Activated naive CD8-positive, alpha-beta T cell treated with anti-CD3 and anti-CD28 coated beads for 36 hours (primary cell): ENCODE measurements at places on chromosomes 7 and 10.

DNA sequence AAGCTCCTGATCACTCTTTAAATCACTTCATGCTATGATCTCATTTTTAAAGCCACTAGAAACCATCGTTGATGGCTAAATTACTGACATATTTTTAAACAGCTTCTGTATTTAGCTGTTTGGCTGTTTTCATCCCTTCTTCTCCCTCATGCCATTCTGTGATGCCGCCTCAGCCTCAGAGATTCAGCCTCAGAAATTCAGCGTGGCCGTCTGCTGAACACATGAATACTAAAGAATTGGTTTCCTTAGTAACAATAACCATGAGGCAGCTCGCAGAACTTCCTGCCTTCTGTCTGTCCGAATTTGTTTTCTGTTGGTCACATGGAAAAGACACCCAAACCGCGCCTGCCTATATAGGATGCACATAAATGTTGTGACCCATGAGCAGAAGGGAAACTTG is 31.0 kb upstream of the FZD1 start:
- no peak for DNase-seq
- H3K27me3 ChIP-seq, result peaks cover 7% of the 10 kb centered on the region
- H3K4me1 ChIP-seq, result no peaks in the 10 kb centered on the region
- no peak overlapping the region for H3K27ac ChIP-seq
- H3K4me3 ChIP-seq, result no peak overlapping the region
- H3K36me3 ChIP-seq, result no peaks in the 10 kb centered on the region

- H3K4me3 ChIP-seq, result no peak overlapping the region
- H3K27me3 ChIP-seq, result no peaks in the 10 kb centered on the region
- no peak overlapping the region for H3K27ac ChIP-seq
- DNase-seq, result no peak
- no peaks in the 10 kb centered on the region for H3K36me3 ChIP-seq
These were observed 29.2 kb downstream of the SORBS1 start for GRCh38 chr10:95531994-95532399.

- H3K4me1 ChIP-seq, result peaks cover 17% of the 10 kb centered on the region
- H3K4me3 ChIP-seq, result no peak overlapping the region
- H3K27me3 ChIP-seq, result no peaks in the 10 kb centered on the region
- no peak overlapping the region for H3K27ac ChIP-seq
These were observed 185.0 kb downstream of the ELFN1 start for GRCh38 chr7:1854866-1855724.

DNA sequence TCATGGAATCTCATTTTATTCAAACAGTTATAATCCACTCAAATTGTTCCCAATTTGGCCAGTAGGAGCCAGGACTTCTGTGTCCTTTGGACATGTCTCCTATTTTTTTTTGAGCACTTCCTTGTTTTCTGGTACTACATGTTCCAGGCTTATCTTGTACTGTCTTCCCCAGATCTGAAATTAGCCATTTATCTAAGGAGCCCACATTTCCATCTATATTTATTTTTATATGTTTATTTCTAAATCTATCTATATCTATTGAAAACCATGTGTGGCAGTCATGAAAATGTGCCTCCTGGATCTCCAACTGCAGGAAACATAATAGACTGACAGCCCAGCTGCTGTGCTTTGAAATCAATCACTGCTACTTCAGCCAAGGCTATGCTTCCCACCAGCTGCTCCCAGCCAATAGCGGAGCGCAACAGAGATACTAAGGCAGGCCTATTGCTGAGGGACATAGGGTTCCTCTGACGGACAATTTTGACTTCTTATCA is 147.1 kb downstream of the LRRC4 start:
- no peak overlapping the region for H3K27ac ChIP-seq
- H3K4me3 ChIP-seq, result no peak overlapping the region
- DNase-seq, result no peak
- peaks cover 27% of the 10 kb centered on the region for H3K36me3 ChIP-seq

DNA sequence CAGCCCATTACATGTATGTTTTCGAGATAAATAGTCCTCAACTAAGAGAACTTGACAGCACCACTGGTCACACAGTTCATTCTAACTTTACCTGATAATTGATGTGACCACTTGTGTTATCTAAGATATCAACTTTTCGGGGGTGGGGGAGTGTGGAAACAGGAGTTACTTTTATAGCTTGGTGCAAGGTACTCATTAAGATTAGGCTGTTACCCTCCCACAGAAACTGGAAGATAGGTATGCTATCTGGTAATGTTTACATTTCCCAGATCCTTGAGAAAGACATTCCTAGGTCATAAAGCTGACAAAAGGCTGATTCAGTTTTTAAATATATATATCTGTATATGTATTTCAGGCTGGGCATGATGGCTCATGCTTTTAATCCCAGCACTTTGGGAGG is 11.1 kb downstream of the ERVW-1 start:
- H3K36me3 ChIP-seq, result peaks cover 9% of the 10 kb centered on the region
- H3K27me3 ChIP-seq, result no peaks in the 10 kb centered on the region
- no peak overlapping the region for H3K27ac ChIP-seq
- H3K4me3 ChIP-seq, result no peak overlapping the region
- no peak for DNase-seq

DNA sequence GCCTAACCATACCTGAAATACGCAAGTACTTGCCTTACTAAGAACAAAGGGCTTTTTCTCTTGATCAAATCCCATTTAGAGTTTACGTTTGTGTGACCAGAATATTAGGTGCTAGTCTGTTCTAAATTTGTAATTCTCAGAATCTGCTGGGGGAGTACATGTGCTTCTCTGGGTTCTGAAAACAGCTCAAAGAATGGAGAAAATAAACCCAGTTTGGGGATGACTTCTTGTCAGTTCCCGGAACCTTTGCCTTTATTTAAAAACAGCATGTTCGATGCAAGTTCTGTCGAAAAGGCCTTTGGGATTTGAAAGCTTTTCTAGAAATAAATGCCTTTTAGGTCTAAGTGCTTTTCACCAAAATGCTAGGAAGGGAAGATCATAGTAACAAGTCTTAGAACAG is 147.0 kb downstream of the ARID5B start:
- H3K4me3 ChIP-seq, result peak overlapping the region; percentile 59
- H3K36me3 ChIP-seq, result peaks cover 71% of the 10 kb centered on the region
- DNase-seq, result no peak
- H3K27ac ChIP-seq, result peak overlapping the region; percentile 98

GRCh38 chr7:21305455-21306235 is 122.2 kb upstream of the SP4 start:
- peaks cover 23% of the 10 kb centered on the region for H3K4me1 ChIP-seq
- DNase-seq, result no peak
- H3K27ac ChIP-seq, result no peak overlapping the region

GRCh38 chr10:124470544-124471434 is 9.2 kb downstream of the LHPP start:
- no peaks in the 10 kb centered on the region for H3K27me3 ChIP-seq
- no peaks in the 10 kb centered on the region for H3K36me3 ChIP-seq
- H3K27ac ChIP-seq, result no peak overlapping the region
- no peak overlapping the region for H3K4me3 ChIP-seq
- no peak for DNase-seq

GRCh38 chr7:101172005-101172853 is 6.9 kb upstream of the VGF start:
- DNase-seq, result no peak
- peaks cover 95% of the 10 kb centered on the region for H3K27me3 ChIP-seq
- no peaks in the 10 kb centered on the region for H3K36me3 ChIP-seq

DNA sequence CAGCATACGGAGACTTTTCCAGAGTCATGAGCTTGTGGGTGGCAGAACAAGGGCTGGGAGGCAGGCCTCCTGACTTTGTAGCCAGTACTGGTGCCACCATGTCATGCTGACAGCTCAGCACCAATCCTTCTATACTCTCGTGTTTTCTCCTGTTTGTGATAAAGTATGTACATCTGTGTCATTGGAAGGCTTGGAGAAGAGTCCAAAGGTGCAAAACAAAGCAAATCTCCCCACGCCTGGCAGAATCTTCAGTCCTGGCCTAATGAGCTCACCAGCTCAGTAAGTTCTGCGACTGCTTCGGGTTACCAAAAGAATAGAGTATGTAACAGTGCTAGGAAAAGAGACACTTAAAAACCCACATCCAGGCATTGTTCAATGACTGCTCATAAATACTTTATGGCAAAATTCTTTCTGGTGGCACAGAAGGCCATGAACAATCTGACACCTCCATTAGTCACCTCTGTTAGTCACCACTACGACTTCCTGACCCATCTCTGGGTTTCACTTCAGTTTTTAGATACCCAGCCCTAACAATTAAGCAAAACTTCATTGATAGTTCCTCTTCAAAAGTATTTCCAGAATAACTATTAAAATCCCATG is 24.5 kb downstream of the STEAP1 start:
- peak overlapping the region; percentile 8 for H3K4me3 ChIP-seq
- H3K27me3 ChIP-seq, result peaks cover 16% of the 10 kb centered on the region
- peak; percentile 12 for DNase-seq
- H3K27ac ChIP-seq, result peak overlapping the region; percentile 89
- H3K4me1 ChIP-seq, result peaks cover 28% of the 10 kb centered on the region
- H3K36me3 ChIP-seq, result peaks cover 2% of the 10 kb centered on the region

DNA sequence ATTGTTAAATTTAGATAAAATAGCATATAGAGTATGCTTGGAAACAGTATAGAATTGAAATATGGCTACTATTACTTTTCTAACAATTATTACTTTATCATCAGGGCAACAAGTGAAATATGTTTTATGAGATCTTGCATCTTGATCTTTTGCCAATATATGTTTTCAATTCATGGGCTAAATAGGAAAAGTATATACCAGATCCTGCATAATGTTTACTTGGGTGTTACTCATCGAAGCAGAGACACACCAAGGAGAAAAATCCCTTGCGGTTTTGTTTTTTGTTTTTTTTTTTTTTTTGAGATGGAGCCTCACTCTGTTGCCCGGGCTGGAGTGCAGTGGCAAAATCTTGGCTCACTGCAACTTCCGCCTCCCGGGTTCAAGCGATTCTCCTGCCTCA is 541.4 kb downstream of the SUGCT start:
- no peak for DNase-seq
- peaks cover under 1% of the 10 kb centered on the region for H3K27me3 ChIP-seq
- peaks cover 2% of the 10 kb centered on the region for H3K36me3 ChIP-seq
- H3K4me1 ChIP-seq, result peaks cover 20% of the 10 kb centered on the region
- H3K27ac ChIP-seq, result no peak overlapping the region

GRCh38 chr10:113232928-113233511 is 283.0 kb downstream of the TCF7L2 start:
- no peak overlapping the region for H3K4me3 ChIP-seq
- peaks cover 15% of the 10 kb centered on the region for H3K27me3 ChIP-seq
- DNase-seq, result no peak
- H3K36me3 ChIP-seq, result no peaks in the 10 kb centered on the region

DNA sequence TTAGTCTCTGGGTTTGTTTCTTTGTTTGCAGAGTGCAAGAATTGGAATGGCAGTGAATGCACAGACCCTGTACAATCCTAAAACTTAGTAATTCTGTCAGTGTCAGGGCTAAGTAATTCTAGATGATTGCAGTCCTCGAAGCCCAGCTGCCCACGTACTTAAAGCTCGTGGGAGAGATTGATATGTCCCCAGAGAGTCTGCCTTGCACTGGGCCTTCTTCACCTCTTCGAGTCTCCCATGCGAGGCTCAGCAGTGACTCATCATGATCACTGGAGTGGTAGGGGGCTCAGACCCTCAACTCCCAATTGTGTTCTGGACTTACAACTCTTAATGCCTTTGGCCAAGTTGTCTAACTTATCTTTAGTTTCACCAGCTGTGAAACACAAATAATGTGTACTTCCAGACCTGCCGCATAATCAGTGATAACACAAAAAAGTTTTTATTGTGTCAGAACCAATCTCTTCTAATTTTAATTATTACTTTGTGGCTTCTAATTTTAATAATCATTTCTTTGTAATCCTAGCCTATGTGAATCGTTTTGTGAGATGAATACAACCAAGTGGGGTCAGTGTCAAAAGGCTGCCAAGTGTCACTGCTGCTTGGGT is 345.6 kb upstream of the LRGUK start:
- no peak overlapping the region for H3K27ac ChIP-seq
- no peaks in the 10 kb centered on the region for H3K4me1 ChIP-seq
- H3K27me3 ChIP-seq, result no peaks in the 10 kb centered on the region
- peaks cover 19% of the 10 kb centered on the region for H3K36me3 ChIP-seq
- DNase-seq, result no peak

DNA sequence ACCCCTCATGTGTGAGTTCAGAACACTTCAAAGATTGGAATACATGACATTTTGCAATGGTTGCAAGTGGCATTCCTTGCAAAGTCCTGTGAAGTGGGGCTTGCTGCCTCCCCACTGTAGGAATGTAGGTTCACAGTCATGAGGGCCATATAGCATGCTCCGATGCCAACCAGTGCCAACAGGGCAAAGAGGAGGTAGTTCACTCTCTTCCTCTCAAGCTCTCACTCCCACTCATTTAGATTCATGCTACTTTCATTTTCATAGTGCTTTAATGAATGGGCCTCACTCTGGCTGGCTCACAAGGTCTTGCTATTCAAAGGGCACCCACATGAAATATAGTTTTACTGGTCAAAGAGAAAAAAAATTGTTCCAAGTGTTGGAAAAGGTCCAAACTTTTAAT is 169.9 kb upstream of the AOAH start:
- peaks cover 16% of the 10 kb centered on the region for H3K4me1 ChIP-seq
- peak overlapping the region; percentile 44 for H3K27ac ChIP-seq
- peak; percentile 2 for DNase-seq
- no peaks in the 10 kb centered on the region for H3K27me3 ChIP-seq
- no peak overlapping the region for H3K4me3 ChIP-seq
- H3K36me3 ChIP-seq, result peaks cover 50% of the 10 kb centered on the region

- H3K27me3 ChIP-seq, result no peaks in the 10 kb centered on the region
- H3K36me3 ChIP-seq, result peaks cover 9% of the 10 kb centered on the region
- DNase-seq, result no peak
- no peak overlapping the region for H3K27ac ChIP-seq
- no peaks in the 10 kb centered on the region for H3K4me1 ChIP-seq
These were observed 87.9 kb downstream of the SLC37A3 start for GRCh38 chr7:140310337-140311002.

- no peak overlapping the region for H3K4me3 ChIP-seq
- no peaks in the 10 kb centered on the region for H3K4me1 ChIP-seq
- H3K36me3 ChIP-seq, result no peaks in the 10 kb centered on the region
- no peak for DNase-seq
- H3K27me3 ChIP-seq, result peaks cover 35% of the 10 kb centered on the region
- H3K27ac ChIP-seq, result no peak overlapping the region
These were observed 11.3 kb downstream of the JAKMIP3 start for GRCh38 chr10:132077091-132077490.

- no peak overlapping the region for H3K4me3 ChIP-seq
- H3K4me1 ChIP-seq, result peaks cover 77% of the 10 kb centered on the region
- H3K27ac ChIP-seq, result no peak overlapping the region
- no peak for DNase-seq
- no peaks in the 10 kb centered on the region for H3K27me3 ChIP-seq
- H3K36me3 ChIP-seq, result peaks cover 3% of the 10 kb centered on the region
These were observed 28.9 kb upstream of the RBM20 start for GRCh38 chr10:110615057-110615747.

DNA sequence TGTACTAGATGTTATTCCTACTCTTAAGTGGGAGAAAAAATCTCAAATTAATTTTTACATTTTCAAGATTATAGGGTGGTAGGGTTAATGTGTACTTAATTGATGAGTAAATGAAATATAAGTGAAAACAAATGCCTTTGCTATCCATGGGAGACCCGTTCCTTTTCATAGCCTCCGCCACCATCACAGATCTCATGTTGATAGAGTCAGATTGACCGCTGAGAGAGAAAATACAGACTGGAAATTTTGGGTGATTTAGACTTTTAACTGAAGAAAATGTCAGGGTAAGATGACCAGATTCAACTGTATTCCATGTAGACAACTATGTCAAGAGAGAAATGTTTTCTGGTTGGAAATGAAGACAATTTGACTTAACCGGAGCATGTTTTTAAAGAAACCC is 446.2 kb downstream of the AUTS2 start:
- no peaks in the 10 kb centered on the region for H3K4me1 ChIP-seq
- H3K36me3 ChIP-seq, result no peaks in the 10 kb centered on the region
- H3K4me3 ChIP-seq, result no peak overlapping the region
- DNase-seq, result no peak
- no peak overlapping the region for H3K27ac ChIP-seq

- H3K4me3 ChIP-seq, result no peak overlapping the region
- DNase-seq, result no peak
- H3K27me3 ChIP-seq, result no peaks in the 10 kb centered on the region
- no peak overlapping the region for H3K27ac ChIP-seq
These were observed 69.4 kb downstream of the VOPP1 start for GRCh38 chr7:55502858-55503440.
